ENCODE measurements at places on chromosomes 13 and 19. TPM values are rescaled to one million over a fixed set of nuclear protein-coding genes. Genes with fewer than 3 reads are reported as not detected.

GRCh38 chr13:25372284-25373081 lies 709 bp downstream of the ATP8A2 start:
- DNase-seq: no peak

GRCh38 chr19:29564574-29565005 lies 38.8 kb downstream of the VSTM2B start:
- no peak for DNase-seq

The CCDC169 gene
- total RNA-seq: 3.0 TPM

DNA sequence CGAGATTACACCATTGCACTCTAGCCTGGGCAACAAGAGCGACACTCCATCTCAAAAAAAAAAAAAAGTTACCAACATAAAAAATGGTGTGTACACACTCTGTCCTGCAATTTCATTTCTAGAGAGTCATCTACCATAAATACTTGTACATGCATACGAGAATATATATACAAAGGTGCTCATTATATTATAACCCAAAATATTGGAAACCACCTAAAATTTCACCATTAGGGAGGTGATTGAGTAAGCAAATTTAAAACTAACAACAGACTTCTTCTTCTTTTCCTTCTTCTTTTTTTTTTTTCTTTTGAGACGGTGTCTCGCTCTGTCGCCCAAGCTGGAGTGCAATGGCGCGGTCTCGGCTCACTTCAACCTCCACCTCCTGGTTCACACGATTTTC lies 7.4 kb upstream of the C5AR1 start:
- no peak for DNase-seq

DNA sequence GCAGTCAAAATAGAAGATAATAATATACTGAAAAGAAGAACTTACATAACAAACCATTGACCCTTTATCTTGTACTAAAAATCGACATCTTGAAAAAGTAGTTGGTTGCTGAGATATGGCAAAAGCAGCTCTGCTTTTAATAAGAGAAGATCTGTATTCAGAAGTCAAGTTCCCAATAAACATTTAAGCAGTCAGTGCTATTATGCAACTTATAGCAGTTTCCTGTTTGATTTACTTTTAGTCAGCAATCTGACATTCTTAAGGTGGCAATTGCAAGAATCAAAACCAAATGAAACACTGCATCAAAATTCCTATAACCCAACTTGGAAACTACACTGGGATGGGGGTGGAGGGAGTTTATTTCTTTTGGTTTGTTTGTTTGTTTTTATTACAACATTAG lies 165.5 kb downstream of the TBC1D4 start:
- no peak for DNase-seq

The LILRB3 gene
- 0.71 TPM for total RNA-seq

The IFI30 gene
- total RNA-seq: 11.5 TPM

- DNase-seq: no peak
Measured at GRCh38 chr13:21717817-21718216, 46.9 kb downstream of the FGF9 start.

DNA sequence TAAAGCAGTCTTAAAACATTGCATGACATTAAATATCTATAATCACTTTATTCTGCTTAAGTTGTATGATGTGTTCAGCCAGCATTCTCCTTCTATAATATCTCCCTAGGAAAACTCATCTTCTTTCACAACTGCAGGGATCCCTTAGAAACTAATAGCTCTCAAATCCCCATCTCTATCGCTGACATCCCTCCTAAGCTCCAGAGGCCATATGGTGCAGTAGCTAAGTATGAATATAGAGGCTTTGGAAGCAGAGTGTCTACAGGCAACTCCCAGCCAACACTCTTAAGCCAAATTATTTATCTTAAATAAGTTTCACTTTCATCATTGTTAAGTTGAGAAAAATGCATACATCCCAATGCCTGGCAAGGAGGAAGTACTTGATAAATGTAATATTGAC lies 349.5 kb upstream of the MIR17HG start:
- no peak for DNase-seq

DNA sequence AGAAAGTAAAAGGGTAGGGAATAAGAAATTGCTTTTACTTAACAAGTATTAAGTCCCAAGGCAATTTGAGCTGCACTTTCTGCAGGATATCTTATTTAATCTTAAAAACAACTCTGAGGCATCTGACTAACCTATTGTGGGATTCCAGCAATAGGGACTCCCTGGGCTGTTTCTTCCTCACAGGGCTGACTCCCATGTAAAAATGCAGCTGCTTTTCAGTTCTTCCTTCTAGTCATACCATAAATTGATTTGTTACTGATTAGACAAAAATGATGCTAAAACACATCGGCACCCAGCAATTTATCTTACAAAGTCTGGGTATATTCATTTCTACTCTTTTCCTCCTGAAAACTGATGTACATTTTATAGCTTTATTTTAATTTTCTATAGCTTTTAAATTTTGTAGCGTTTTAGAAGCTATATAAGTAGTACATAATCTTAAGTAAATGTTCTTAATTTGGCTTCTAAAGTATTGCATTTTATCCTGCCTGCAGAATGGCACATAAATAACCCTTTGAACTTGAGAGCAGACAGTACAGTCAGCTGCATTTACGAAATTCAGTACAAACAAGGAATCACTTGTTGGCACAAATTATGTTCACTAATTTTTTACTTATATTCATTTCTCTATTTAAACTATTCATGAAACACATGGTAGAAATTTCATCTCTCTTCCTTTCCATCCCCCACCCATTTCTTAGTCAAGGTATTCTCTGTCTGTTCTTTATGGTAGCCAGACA lies 102.4 kb upstream of the FRY start:
- no peak for DNase-seq

DNA sequence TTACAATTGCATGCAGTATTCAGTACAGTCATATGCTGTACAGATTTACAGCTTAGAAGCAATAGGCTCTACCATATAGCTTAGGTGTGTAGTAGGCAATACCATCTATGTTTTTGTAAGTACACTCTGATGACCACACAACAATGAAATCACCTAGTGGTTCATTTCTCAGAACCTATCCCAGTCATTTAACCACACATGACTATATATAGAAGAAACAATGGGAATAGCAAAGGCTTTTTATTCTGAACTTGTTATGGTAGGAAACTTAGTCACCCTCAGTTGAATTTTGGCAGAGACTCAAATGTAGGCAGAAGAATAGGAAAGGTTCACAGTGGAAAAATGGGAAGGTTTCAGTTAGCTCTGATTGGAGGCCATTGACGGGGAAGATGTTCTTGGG lies 1075.1 kb upstream of the MIR17HG start:
- no peak for DNase-seq

- DNase-seq: no peak
Measured at GRCh38 chr19:29320086-29320485, 107.1 kb upstream of the UQCRFS1 start.

DNA sequence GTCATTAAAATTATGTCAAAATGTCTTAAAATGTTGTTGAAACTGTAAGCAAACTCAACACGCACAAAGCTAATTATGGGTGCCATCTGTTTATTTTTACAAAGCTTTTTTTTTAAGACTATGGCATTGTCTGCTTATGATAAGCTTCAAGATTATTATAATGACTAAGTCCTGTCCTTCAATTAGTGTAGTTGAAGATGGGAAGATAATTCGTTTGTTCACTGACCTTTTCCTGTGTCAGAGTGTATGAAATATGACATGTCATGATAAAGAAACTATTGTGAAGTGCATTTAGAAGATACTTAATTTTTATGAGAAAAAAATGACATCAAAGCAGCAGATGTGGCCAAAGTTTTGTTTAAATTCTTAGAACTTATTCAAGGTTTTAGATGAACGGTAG lies 211.3 kb downstream of the PCCA start:
- no peak for DNase-seq

The MAP4K1 gene
- 1.8 TPM for total RNA-seq

The NKPD1 gene
- total RNA-seq: not detected

The KLC3 gene
- total RNA-seq: 0.14 TPM

The TBXA2R gene
- total RNA-seq: 3.2 TPM

- no peak for DNase-seq
Measured at GRCh38 chr13:20035130-20035529, 76.6 kb downstream of the ZMYM2 start.

GRCh38 chr13:79246578-79246949 lies 159.5 kb downstream of the RBM26 start:
- DNase-seq: no peak

DNA sequence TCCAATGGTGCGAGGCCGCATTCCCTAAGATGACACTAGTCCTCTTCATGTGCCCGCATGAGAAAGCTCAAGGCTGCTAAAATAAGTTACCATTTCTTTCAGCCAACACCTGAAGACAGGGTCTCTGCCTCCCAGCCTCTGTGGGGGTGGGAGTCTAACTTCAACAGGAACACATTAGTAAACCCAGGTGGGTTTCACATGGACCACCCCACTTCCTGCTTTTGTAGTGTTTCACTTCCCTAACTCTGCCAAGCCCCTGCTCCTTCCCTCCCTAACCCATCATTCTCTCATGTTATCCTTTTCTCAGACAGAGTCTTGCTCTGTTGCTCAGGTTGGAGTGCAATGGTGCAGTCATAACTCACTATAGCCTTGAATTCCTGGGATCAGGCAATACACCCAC lies 783.6 kb downstream of the UQCRFS1 start:
- DNase-seq: no peak

DNA sequence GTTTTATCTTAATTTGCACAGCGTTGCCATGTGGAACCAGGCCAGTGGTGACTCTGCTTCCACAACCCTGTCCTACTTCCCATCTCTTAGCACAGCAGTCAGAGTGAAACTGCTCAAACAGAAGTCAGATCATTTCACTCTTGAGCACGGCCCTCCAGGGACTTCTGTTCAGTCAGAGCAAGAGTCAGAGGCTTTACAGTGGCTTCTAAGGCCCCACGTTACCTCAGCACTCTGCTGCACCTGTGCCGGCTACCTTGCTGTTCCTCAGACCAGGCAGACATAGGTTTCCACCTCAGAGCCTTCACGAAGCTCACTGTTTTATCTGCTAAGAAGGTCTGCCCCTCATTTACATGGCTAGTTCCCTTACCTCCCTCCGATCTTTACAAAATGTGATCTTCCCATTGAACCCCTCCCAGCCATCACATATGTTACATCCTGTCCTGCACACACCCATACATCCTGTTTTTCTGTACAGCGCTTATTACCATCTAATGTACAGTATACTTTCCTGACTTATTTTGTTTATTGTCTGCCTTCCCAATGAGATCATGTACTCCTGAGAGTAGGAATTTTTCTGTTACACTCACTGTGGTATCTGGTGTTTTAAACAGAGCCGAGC lies 41.6 kb downstream of the TM9SF2 start:
- DNase-seq: no peak

- no peak for DNase-seq
Measured at GRCh38 chr19:23784274-23784673, 25.6 kb upstream of the ZNF681 start.

DNA sequence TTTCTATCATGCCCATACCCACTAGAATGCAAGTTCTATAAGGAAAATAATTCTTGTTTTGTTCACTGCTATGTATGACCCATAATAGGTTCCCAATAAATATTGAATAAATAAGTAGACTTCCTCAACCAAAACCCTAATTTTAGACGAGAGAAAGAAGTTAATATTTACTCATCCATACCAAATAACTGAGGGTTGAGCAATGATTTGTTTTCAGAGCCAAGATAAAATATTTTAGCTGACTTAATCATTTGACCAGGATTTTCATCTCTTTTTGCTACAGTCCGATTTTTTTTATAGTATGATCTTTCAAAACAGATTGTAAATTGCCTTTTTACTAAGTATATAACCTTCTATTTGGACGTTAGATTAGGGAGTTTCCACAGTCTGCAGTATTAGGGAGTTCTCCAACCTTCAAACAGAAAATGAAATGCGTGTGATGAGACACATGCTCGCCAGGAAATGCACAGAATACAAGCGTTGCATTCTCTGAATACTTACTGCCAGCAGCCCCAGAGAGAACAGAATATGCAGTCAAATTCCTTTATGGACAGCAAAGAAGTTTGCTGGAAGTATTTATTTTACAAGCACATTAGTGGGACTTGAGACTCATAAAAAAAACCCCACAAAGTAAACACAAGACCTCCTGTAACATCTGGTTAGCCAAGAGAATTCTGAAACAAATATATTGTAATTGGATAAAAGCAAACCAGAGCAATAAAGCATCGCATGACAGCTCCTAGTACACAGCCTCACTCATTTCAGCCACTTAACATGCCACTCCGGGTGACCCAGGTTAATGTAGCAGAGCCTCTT lies 230.0 kb downstream of the MYO16 start:
- DNase-seq: no peak

The PGLYRP1 gene
- total RNA-seq: not detected

- DNase-seq: no peak
Measured at GRCh38 chr13:114263578-114263977, 17.8 kb upstream of the UPF3A start.

DNA sequence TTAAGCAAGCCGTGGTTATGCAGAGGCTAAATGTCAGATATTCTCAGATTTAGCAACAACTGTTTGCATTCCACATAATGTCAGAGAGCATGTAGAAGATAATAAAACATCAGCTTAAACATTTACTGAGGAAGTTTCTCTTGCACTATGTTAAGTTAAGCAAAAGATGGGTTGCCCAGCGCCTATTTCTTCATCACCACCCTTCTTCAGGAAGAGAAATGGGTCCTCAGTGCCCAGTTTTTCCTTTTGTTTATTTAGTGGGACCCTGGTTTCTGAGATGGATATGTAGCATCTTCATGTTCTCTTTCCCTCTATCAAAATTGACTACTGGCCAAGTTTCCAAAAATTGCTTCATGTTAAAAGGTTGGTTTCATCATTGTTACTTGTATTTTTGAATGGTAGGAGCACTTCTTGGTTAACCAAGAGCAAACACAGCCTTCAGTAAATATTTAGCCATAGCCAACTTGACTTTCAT lies 356.8 kb downstream of the RFC3 start:
- no peak for DNase-seq
